ENCODE measurements at places on chromosomes 7 and 10.

- DNase-seq: no peak
These were observed 34.5 kb downstream of the MTPN start for GRCh38 chr7:135942614-135943013.

GRCh38 chr7:93015101-93015778, 102.5 kb downstream of the SAMD9 start:
- no peak for DNase-seq

- no peak for DNase-seq
These were observed 131.0 kb downstream of the SEM1 start for GRCh38 chr7:96578606-96579005.

GRCh38 chr10:18142151-18142550, 1.9 kb downstream of the CACNB2 start:
- DNase-seq: no peak

- no peak for DNase-seq
These were observed 292.1 kb downstream of the BBS9 start for GRCh38 chr7:33421429-33421828.

GRCh38 chr7:50628434-50629084, 63.4 kb upstream of the DDC start:
- DNase-seq: no peak

- peak; percentile 27 for DNase-seq
These were observed 49.7 kb downstream of the BZW2 start for GRCh38 chr7:16695621-16696237.

DNA sequence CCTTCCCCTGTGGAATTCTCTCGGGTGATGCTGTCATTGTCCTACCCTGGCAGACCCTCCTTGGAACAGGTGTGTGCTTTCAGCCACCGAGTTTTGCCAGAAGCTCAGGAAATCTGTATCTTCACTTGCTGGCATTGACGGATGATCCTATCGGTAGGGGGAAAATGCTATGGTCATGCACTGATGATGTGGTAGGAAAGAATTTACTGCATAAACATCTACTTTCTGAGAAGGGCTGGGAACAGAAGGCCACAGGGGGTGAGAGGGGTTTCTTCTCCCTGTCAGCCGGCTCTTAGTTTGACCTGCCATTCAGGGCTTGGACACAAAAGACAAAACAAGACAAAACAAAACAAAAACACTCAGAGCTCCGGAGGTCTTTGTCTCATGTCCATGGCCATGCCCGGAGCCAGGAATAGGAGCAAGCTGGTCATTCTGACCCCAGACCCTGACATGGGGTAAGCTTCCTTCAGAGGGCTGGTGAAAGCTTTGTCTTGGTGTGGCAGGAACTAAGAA, 43.6 kb upstream of the CARD11 start:
- DNase-seq: no peak

DNA sequence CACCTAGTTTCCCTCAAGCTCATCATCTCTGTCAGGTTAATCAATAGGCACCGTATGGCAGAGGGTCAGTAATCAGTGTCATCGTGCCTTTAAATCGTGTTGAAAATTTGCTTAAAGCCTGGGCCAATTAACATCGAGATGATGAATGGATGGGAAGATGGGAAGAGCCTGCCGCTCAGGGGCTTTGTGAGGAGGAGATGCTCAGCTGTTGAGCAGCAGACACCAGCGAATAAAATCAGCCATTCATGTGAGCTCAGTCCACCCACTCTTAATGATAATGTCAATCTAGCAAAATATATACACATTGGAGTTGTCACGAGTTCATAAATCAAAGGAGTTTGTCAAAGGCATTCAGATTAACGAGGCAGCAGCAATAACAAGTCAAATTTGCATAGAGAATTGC, 97.7 kb downstream of the BTRC start:
- no peak for DNase-seq

DNA sequence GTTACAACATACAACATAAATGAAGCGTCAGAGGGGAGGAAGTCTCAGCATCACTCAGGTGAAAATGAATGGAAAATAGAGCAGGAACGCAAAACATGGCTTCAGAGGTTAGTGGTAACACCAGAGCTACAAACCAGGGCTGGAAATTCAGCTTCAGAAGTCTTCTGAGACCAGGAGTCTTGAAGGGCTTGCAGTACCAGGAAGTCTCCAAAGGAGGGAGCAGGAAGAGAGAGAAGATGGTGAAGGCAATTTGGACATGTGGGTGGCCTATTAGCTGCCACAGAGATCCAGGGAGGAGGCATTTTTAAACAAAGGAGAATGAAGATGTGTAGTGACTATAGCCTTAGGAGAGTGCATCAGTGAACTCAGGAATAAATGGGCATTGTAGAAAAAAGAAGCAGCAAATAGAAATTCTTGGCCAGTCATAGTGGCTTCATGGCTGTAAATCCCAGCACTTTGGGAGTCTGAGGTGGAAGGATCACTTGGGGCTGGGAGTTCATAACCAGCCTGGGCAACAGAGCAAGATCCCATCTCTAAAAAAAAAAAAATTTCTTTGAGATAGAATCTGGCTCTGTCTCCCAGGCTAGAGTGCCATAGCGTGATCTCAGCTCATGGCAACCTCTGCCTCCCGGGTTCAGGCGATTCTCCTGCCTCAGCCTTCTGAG, 9.3 kb upstream of the TET1 start:
- DNase-seq: no peak

DNA sequence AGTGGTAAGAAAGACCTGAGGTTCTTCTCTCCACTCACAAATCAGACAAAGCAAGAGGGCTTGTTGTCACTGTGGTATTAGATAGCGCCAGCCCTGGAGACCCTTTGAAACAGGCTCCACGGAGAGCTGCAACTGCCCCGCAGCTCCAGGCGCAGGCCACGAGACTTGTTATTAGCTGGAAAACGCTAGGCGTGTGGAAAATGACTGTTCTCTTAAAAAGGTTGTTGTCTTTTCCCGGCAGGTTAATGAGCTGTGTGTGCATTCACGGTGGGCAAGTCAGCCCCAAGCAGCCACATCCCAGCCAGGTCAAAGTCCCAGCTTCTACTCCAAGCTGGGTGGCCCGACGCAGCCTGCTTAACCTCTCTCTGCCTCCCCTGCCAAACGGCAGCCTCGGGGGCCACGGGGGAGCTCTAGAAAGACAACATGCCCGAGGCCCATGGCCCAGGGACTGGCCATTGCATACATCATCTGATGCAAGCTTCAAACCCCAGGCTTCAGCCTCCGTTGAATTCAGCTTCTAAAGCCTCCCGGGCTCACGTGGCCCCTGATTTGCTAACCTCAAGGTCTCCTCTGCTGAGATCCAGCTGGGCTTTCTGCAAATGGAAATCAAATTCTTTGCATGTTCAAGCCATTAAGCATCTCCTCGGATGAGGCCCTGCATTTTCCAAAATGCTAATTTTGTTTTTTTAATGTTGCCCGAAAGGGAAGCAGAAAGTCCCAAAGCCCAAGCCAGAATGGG, 61.3 kb upstream of the DNAAF5 start:
- DNase-seq: no peak

DNA sequence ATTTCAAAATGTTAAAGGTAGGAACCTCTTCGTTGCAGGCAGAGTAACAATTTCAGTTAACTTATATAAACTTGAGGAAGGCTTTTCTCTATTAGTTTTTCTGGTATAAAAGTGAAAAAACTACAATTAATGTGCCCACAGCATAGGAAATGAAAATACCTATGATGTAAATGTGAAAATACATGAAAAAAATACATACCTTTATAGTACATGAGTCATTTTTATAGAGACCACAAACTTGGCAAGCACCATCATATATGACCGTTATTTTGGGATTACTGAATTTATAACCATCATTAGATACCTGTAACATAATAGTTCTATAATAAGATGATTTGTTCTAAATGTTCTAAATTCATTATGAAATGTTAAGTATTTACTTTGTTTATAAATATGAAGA, 42.7 kb downstream of the VWDE start:
- DNase-seq: no peak

GRCh38 chr7:36945612-36946400, 221.5 kb upstream of the AOAH start:
- DNase-seq: no peak

- DNase-seq: no peak
These were observed 18.9 kb downstream of the LOXL4 start for GRCh38 chr10:98249134-98249533.

GRCh38 chr10:3924344-3924743, 139.3 kb upstream of the KLF6 start:
- peak; percentile 41 for DNase-seq

DNA sequence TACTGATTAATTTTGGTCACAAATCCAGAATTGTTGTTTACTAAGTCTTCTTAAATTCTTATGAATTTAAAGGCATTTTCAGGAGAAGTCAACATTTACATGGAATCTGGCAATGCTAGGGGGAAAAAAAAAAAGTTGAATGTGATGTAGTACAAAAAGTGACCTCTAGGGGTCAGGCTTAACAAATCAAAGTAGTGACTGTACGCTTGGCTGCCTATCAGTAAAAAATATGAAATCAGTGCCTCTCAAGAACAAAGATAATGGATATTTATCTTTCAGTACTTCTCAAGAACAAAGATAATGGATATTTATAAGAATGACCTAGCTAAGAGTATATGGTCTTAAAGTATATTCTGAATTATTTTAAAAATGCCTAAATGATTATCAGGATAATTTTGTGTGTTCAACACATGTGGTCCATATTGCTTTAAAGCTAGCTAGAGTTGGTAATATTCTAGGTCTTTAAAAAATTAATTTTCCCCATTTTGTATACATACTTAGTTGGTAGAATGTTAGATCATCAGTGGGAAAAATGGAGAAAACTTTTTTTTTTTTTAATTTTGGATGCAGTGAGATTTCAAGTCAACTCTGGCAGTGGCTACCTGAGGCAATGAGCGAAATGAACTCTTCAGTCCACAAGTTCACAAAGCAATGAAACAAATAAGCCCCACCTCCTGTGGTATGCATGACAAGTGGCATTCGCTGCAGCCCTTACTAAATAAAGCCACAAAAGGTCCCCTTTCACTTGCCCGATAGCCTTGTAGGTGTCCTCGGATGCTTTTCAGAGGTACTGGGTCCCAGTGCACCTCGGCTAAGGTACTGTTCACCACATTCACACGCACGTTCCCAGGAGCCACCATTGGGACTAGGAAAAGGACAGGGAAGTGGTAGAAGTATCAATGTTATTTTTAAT, 51.2 kb upstream of the LAMB4 start:
- DNase-seq: peak; percentile 15

GRCh38 chr7:86953219-86953618, 106.2 kb downstream of the ELAPOR2 start:
- no peak for DNase-seq

GRCh38 chr10:71975087-71975870, 11.1 kb downstream of the CHST3 start:
- no peak for DNase-seq

DNA sequence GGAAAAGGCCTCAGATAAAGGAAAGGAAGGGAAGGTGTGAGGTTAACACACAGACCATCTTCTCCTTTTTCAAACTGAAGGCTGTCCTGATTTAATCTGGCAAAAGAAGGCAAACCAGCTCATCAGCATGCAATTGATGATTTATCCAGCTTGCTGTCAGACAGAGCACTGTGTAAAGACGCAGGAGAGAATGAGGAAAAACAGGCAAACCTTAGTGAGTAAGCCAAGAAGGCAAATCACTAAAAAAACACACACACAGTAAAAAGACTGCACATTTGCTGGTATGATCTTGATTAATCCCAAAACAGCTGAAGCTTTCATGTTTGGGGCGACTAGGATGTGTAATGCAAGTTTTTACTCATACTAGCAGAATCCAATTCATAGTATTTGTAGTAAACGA, 65.8 kb upstream of the SKAP2 start:
- DNase-seq: no peak

GRCh38 chr7:7035851-7036250, 146.5 kb upstream of the C1GALT1 start:
- DNase-seq: no peak

DNA sequence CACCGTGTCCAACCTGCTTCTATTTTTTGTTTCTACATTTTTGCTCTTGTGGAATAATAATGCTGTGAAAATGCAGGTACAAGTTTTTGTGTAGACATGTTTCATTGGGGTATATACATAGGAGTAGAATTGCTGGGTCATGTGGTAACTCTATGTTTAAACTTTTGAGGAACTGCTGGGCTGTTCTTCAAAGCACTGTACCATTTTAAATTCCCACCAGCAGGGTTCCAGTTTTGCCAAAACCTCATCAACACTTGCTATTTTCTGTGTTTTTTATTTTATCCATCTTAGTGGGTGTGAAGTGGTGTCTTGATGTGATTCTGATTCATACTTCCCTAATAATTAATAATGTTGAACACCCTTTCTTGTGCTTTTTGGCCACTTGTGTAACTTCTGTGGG, 138.6 kb downstream of the RGS10 start:
- DNase-seq: no peak

- no peak for DNase-seq
These were observed 57.4 kb downstream of the CDK6 start for GRCh38 chr7:92778972-92779371.

DNA sequence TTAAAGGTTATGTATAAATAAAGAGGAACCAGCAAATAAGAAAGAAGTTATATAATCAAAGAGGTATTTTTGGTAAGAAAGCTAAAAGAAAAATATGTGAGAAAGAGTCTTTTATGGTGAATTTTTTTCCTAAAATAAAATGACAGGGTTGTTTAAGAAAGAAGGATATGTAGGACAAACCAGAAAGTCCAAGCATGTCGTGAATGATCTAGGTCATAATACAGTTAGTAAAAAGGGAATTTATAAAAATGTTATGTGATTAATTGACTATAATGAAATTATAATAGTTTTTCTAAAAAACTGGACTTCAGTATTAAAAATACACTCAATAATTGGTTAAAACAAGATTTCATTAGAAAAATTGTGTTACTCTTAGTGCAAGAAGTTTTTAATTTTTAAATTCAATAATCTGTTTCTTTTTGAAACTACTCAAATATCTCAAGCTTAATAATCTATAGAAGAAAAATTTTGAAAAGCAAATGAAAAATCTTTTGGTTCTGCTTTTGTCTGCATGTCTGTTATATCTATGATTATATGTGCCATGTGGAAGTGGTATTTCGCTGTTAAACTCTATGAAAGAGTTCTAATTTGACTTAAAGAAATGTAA, 23.3 kb downstream of the AVL9 start:
- DNase-seq: no peak

DNA sequence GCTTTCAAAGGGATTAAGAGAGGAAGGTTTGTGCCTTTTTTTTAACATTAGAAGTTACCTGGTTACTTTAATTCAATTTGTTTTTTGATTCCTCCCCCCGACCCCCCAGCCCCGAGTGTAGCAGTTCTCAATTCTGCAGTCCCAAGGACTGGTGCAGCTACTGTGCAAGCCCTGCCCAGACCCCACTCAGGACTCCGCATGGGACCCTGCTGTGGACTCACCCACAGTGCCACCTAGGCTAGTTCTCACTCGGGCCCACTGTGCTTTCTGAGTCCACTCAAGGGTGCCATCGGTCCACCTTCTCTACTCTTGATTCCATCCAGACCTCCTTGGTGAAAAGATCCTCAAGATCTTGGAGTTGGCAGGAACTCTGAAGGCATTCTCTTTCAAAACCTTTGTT, 77.4 kb downstream of the VOPP1 start:
- no peak for DNase-seq

- no peak for DNase-seq
These were observed 646.2 kb upstream of the SEMA3D start for GRCh38 chr7:85833066-85833465.
